ENCODE measurements at places on chromosomes 7 and 10.

DNA sequence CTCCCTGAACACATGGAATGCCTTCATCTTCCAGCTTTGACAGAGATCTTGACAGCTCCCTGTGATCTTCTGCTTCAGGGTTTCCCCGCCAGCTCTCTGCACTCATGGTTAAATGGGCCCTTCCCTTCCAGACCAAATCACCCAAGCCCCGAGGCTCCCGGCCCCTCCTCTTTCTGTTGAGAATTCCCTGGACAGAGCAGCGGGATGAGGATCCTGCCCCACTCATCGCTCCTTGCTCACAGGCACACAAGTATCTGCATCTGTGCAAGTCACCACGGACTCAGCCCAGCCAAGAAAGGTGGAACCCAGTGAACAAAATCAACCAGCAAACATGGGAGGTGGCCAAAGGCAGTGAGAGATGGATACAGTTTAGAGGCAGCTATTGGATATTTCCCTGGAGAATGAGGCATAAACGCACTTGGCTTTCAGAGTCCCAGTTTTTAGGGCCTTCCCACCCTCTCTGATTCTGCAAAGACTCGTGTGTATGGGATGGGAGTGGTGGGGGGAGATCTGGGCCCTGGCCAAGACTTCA lies 37.7 kb upstream of the CXCL12 start:
- DNase-seq: no peak

DNA sequence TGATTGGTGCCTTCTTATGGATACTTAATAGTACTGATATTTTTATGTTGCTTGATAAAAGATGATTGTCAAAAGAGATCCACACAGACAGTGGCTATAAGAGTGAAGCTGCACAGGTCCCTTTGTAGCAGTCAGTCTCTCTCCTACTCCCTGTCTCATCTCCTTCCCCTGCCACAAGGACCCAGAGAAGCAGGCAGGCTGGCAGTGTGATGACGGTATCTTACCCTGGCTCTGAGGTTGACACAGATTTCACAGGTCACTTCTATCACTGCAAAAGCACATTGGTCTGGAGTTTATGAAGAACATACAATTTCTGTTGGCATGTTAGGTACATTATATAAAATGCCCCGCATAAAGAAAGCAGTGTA lies 64.4 kb upstream of the AHR start:
- DNase-seq: peak; percentile 20

DNA sequence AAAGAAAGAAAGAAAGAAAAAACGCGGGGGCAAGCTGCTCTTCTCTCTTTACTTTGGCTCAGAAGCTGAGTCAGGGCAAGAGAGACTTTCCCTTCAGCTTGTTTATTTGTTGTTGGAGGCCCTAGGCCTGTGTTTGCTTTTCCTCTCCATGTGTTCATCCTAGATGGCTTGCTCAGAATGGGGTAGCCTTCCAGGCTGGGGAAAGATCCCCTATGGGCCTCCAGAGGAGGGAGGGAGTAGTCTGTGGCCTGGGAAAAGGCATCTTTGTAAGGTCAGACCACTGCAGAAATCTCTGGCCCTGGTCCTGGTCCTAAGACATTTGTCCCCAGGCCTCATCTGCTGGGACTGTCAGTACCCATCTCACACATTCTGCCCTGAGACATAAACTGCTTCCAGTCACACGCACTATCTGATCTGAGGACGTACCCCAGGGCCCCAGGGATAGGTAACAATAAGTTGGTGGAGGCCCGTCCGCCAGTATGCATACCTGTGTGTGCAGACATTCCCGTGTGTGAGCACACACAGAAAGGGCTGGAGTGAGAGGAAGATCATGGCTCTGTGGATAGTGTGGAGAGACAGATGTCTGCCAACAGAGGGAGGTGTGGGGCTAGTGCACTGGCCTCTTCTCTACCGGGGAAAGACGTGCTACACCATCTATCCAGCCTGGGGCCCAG lies 4.9 kb upstream of the SCD start:
- no peak for DNase-seq

GRCh38 chr10:67988606-67989005 lies 86.5 kb downstream of the HERC4 start:
- no peak for DNase-seq

DNA sequence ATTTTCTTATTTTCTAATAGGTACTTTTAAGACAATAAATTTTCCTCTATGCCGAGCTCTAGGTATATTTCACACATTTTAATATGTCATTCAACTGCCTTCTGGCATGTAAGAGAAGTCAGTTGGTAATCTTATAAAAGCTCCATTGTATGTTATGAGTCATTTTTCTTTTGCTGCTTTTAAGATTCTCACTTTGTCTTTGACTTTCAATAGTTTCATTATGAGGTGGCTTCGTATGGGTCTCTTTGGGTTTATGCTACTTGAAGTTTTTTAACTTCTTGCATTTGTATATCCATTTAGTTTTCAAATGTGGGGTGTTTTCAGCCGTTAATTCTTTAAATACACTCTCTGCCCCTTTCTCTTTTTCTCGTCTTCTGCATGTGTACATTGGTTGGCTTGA lies 80.5 kb downstream of the ABCA13 start:
- no peak for DNase-seq

DNA sequence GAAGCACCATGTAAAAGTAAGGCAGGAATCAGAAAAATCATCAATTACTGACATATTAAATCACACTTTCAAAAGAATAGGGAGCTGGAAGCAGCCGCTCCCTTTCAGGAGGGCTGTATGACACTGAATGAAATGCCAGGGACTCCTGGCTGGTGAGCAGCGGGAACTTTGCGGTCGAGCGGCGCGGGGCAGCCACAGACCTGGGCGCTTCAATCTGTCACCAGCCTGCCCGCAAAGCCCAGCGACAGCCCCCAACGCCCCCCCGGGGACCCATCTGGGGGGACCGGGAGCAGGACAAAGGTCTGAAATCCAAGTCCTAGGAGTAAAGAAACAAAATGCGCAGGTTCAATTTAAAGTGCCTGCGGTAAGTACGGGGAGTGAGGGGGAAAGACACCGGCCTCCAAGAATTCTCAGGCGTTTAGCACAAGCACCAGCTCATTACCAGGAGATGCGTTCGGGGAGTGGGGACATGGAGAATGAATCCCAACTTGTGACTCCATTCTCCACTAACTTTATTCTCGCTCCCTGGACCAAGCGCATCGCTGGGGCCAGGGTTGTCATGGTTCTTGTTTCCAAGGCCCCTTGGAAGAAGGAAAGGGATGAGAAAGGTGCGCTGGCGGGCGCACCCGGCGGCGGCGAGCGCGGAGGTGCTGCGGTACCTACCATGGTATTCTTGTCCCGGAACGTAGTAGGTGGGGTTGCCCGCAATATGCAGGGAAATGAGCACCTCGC lies 824 bp downstream of the RELN start:
- no peak for DNase-seq

- no peak for DNase-seq
Measured at GRCh38 chr7:159114096-159114495, 30.6 kb downstream of the VIPR2 start.

- DNase-seq: no peak
Measured at GRCh38 chr10:26372513-26373354, 65.4 kb upstream of the APBB1IP start.

- DNase-seq: no peak
Measured at GRCh38 chr10:70283071-70283444, 746 bp downstream of the NPFFR1 start.

- DNase-seq: no peak
Measured at GRCh38 chr10:11345224-11346054, 266.0 kb downstream of the USP6NL start.

GRCh38 chr10:49595713-49596492 lies 14.2 kb upstream of the SLC18A3 start:
- no peak for DNase-seq

DNA sequence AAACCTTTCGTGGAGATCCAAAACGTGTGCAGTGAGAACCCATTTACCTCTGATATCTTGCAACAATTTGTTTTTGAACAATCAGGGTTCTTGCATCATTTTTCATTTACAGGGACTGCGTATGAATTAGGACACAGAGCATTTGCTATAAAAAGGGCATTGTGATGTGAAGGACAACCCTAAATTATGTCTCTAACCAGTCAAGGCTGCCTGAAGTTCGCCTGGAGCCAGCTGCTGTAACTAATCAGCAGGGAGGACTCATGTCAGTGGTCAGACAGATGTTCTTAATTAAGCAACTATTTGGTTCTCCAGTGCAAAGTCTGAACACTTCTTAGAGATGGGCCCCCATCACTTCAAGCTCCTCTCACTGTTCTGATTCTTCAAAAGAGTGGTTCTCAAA lies 674.8 kb downstream of the KCNMA1 start:
- DNase-seq: no peak

DNA sequence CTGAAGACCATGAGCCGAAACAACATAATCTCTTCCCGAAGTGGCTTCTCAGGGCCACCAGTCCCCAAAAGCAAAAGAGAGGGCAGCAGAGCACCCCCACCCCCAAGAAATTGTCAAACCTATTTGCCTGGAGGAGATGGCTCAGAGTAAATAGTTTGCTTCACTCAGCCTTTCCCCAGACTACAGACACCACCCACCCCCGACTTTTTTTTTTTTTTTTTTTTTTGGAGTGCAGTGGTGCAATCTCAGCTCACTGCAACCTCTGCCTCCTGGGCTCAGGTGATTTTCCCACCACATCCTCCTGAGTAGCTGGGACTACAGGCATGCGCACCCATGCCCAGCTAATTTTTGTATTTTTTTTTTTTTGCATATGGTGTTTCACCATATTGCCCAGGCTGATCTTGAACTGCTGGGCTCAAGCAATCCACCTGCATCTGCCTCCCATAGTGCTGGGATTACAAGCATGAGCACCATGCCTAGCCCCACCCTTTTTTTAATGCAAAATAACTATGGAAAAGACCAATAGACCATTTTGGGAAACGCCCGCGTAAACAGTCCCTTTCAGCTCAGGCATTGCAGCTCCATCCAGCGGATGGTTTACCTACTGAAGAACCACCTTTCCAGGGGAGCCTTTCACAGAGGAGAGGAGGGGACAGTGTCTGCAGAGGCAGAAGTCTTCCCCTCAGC lies 9.7 kb downstream of the ZMIZ1 start:
- DNase-seq: no peak

- DNase-seq: no peak
Measured at GRCh38 chr10:127905848-127906261, 1.0 kb upstream of the PTPRE start.

Data from stimulated activated CD4-positive, alpha-beta T cell treated with anti-CD3 and anti-CD28 coated beads, TNF-alpha, amount 100 ng/mL, for 1 hour (primary cell).